ENCODE measurements at places on chromosomes 2 and 18. TPM values are rescaled to one million over a fixed set of nuclear protein-coding genes. Genes with fewer than 3 reads are reported as not detected.

CDH7 gene
- polyA plus RNA-seq = 0.10 TPM

ESPNL gene
- 6.6 TPM for polyA plus RNA-seq

C2orf92 gene
- polyA plus RNA-seq = 2.0 TPM

GKN1 gene
- not detected for polyA plus RNA-seq

REEP1 gene
- polyA plus RNA-seq = 12.1 TPM

POTEC gene
- not detected for polyA plus RNA-seq

GALNT1 gene
- 7.8 TPM for polyA plus RNA-seq

ALLC gene
- polyA plus RNA-seq = not detected

CXCR2 gene
- 0.29 TPM for polyA plus RNA-seq

ASXL3 gene
- polyA plus RNA-seq = 5.2 TPM

ITGB6 gene
- not detected for polyA plus RNA-seq

CRYGD gene
- not detected for polyA plus RNA-seq

REG1A gene
- not detected for polyA plus RNA-seq

LOXHD1 gene
- not detected for polyA plus RNA-seq

CFLAR gene
- polyA plus RNA-seq = 16.6 TPM

CYP27A1 gene
- polyA plus RNA-seq = 56.6 TPM

UGT1A3 gene
- polyA plus RNA-seq = not detected

FBLN7 gene
- polyA plus RNA-seq = 32.4 TPM

EML6 gene
- polyA plus RNA-seq = 0.58 TPM

HK2 gene
- 2.5 TPM for polyA plus RNA-seq

EPB41L5 gene
- polyA plus RNA-seq = 15.4 TPM

UNC80 gene
- polyA plus RNA-seq = 2.5 TPM

SERPINB4 gene
- not detected for polyA plus RNA-seq

CD28 gene
- 0.15 TPM for polyA plus RNA-seq

MYO5B gene
- polyA plus RNA-seq = 17.7 TPM

MAP3K19 gene
- not detected for polyA plus RNA-seq

NBAS gene
- polyA plus RNA-seq = 34.8 TPM

METAP1D gene
- polyA plus RNA-seq = 1.7 TPM

LIMS4 gene
- not detected for polyA plus RNA-seq

GPN1 gene
- polyA plus RNA-seq = 32.6 TPM

IL36B gene
- polyA plus RNA-seq = not detected

SERPINB5 gene
- not detected for polyA plus RNA-seq

ERFE gene
- polyA plus RNA-seq = 34.0 TPM

GLI2 gene
- polyA plus RNA-seq = 0.37 TPM

IL18RAP gene
- polyA plus RNA-seq = not detected

SULT1C2 gene
- polyA plus RNA-seq = not detected

APOB gene
- polyA plus RNA-seq = 0.07 TPM

EVA1A gene
- polyA plus RNA-seq = 4.9 TPM

PLCL1 gene
- polyA plus RNA-seq = 5.7 TPM

MOGAT1 gene
- not detected for polyA plus RNA-seq

CASP8 gene
- polyA plus RNA-seq = 0.83 TPM

GAREM2 gene
- 14.9 TPM for polyA plus RNA-seq

CLK1 gene
- 27.9 TPM for polyA plus RNA-seq

TOGARAM2 gene
- 0.71 TPM for polyA plus RNA-seq

FNDC4 gene
- polyA plus RNA-seq = 23.0 TPM

All from brain (organoid and tissue), 16 donors.